ENCODE measurements at places on chromosomes 5 and 9. TPM values are rescaled to one million over a fixed set of nuclear protein-coding genes. Genes with fewer than 3 reads are reported as not detected.

DNA sequence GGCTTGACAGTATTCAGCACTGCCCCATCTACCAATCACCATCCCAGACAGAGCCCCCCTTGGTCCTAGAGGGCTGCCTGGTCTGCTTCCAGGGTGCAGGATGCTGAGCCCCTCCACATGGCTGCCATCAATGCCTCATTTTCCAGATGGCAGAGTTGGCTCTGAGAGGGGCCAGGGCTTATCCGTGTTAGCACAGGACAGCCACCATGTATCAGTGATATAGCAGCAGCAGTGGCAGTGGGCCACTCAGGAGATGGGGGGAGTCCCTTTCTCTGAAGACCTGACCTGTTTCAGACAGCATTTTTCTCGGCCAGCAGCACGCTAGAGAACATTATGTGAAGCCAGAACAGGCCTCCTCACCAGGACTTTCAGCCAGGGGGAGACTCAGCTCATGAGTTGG lies 1.6 kb upstream of the SMIM32 start:
- DNase-seq, result no peak

GRCh38 chr9:93814077-93814956 lies 140.8 kb downstream of the BARX1 start:
- no peak for DNase-seq

- DNase-seq, result no peak
Measured at GRCh38 chr9:130890870-130891687, 5.5 kb downstream of the QRFP start.

- no peak for DNase-seq
Measured at GRCh38 chr5:133063965-133064364, 12.2 kb downstream of the HSPA4 start.

DNA sequence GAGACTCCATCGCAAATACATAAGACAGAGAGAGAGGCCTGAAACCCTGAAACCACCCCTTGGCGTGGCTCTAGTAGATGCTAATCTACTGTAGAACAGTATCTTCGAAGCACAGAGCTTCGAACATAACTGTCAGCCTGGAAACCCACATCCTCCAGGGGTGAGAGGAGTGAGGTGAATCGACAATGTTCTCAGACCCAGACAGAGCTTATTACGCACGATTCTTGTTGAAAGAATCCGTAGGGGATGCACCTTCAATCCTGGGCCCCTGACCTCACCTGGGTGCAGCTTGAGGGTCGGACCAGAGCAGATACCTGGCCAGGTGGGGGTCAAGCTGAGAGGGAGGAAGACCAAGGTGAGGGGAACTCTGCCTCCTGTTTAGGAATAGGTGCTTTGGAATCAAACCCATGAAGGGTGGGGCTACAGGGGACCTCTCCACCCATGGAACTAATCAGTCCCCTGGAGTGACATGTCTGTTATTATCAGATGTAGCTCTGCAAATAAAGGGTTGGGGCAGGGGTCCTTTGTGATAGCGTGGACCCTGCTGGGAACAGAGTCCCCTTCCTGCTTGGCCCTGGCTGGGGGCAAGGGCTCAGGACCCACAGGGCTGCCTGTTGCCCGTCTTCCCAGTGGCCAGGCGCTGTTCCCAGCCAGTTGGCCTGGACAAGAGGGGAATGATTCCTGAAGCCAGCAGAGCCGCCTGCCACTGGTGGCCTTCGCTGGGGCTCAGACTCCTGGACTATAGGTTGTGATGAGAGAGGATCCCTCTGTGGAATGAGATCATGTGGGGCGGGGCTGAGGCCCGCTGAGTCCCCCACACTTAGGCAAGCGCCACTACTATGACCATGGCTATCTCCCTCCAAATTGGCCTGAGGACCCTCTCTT lies 41.2 kb downstream of the DBH start:
- no peak for DNase-seq

LCNL1 gene
- polyA plus RNA-seq, result 0.43 TPM
